Natural killer cell treated with Interleukin-12 subunit alpha and Interleukin-12 subunit beta and Interleukin-15 and Interleukin-18, amount 100 ng/mL, for 72 hours (primary cell): ENCODE measurements at places on chromosomes 6 and 20. TPM values are rescaled to one million over a fixed set of nuclear protein-coding genes. Genes with fewer than 3 reads are reported as not detected.

The SLC18B1 gene
- total RNA-seq, result 5.6 TPM

The CFAP61 gene
- not detected for total RNA-seq

The SLC32A1 gene
- not detected for total RNA-seq

The FHL5 gene
- not detected for total RNA-seq

The COL10A1 gene
- total RNA-seq, result not detected

The OLIG3 gene
- not detected for total RNA-seq

The RAB44 gene
- 4.1 TPM for total RNA-seq

The SCUBE3 gene
- not detected for total RNA-seq

The HLA-F gene
- total RNA-seq, result 518 TPM

The PTCRA gene
- total RNA-seq, result not detected

The DEFB132 gene
- total RNA-seq, result not detected

The COL12A1 gene
- total RNA-seq, result not detected

The C6orf141 gene
- total RNA-seq, result not detected

The CST4 gene
- not detected for total RNA-seq

The C6orf163 gene
- total RNA-seq, result 4.2 TPM

The SEMG1 gene
- total RNA-seq, result not detected

The BMP2 gene
- total RNA-seq, result 0.11 TPM

The INSM1 gene
- not detected for total RNA-seq

The SLC26A8 gene
- total RNA-seq, result 0.33 TPM

The CALHM5 gene
- not detected for total RNA-seq

The CST1 gene
- not detected for total RNA-seq

The RIPPLY2 gene
- not detected for total RNA-seq

The MICB gene
- 34.9 TPM for total RNA-seq
